Heart right ventricle (tissue), 16 donors: ENCODE measurements at places on chromosomes 4 and X. TPM values are rescaled to one million over a fixed set of nuclear protein-coding genes. Genes with fewer than 3 reads are reported as not detected.
A peak's percentile ranks its signal among the peaks of the same experiment; 100 is the strongest.

- DNase-seq: no peak
- no peaks in the 10 kb centered on the region for H3K36me3 ChIP-seq
- H3K27ac ChIP-seq: no peak overlapping the region
- no peaks in the 10 kb centered on the region for H3K27me3 ChIP-seq
- H3K4me1 ChIP-seq: no peaks in the 10 kb centered on the region
Measured at GRCh38 chrX:50167366-50167765, 33.4 kb downstream of the AKAP4 start.

DNA sequence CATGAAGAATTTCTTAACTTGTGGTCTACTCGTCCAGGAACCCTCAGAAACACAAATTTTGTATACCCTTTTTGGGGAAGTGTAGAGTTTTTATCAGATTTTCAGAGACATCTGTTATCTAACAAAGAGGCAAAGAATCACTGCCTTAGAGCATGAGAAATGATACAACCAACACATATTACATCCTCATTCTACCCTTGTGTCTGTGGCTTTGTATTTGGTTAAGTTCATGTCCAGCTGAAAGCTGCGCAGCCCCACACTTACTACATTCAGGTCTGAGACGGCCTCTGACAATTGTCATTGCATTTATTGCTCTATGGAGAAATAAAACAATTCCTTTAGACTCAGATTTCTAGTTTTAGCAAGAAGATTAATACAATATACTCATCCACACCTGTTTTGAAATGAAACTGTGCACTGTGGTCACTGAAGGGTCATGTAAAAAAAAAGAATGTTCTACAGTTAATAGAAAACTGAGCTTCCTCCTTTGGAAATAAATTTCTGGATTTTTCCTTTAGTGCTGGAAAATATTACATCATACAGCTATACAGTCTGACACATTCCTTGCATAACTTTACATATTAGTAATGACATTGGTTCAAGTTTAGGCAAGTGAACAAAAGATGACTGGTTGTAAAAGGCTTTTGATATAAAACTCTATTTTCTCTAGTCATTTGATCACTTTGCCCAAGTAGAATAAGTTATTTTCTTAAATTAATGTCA is 39.8 kb downstream of the GLRB start:
- no peaks in the 10 kb centered on the region for H3K36me3 ChIP-seq
- no peak for DNase-seq
- no peaks in the 10 kb centered on the region for H3K27me3 ChIP-seq
- no peaks in the 10 kb centered on the region for H3K4me1 ChIP-seq
- H3K4me3 ChIP-seq: no peak overlapping the region

DNA sequence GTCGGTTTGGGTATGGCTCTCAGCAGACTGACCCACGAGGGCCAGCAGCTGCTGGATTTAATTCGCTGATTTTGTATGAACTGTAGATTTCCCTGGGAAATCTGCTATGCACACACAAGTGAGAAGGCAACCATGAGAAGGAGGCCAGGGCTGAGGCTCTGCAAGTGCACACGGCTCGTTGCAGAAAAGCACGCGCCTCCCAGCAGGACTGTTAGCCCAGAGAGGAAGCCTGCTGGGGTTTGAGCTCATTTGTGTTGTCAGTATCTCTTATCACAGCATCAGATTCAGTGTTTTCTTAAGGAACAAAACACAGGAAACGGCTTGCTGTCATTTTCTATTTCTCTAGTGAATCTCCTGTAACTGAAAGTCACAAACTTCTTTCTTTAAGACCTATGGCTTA is 296.2 kb upstream of the FAT1 start:
- no peak for DNase-seq
- H3K36me3 ChIP-seq: no peaks in the 10 kb centered on the region
- H3K4me1 ChIP-seq: no peaks in the 10 kb centered on the region
- H3K27me3 ChIP-seq: no peaks in the 10 kb centered on the region

DNA sequence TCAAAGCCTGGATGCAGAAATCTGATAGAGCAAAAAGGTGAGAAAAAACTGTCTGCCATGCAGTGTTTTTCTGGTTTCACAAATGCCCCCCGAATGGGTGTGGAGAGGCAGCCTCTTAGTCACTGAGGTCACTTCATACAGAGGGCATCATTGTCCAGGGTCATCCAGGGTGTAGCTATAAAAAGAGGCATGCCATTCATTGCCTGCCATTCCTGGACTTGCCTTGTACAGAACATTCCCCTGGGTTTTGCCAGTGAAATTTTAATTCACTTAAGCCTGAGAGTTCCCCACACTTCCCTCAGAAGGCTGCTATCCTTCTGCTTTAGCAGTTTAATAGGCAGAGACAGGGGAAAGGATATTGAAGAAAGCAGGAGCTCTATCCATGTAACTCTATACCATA is 230.3 kb downstream of the UNC5C start:
- H3K36me3 ChIP-seq: no peaks in the 10 kb centered on the region
- no peak for DNase-seq

GRCh38 chr4:182593402-182593801 is 323.8 kb downstream of the DCTD start:
- no peak overlapping the region for H3K27ac ChIP-seq
- no peak overlapping the region for H3K4me3 ChIP-seq
- no peaks in the 10 kb centered on the region for H3K4me1 ChIP-seq
- no peaks in the 10 kb centered on the region for H3K27me3 ChIP-seq
- DNase-seq: no peak

GRCh38 chrX:50613846-50614245 is 143.2 kb upstream of the DGKK start:
- H3K4me3 ChIP-seq: no peak overlapping the region
- H3K4me1 ChIP-seq: no peaks in the 10 kb centered on the region
- DNase-seq: no peak
- H3K36me3 ChIP-seq: no peaks in the 10 kb centered on the region
- no peaks in the 10 kb centered on the region for H3K27me3 ChIP-seq

- peaks cover 12% of the 10 kb centered on the region for H3K4me1 ChIP-seq
- H3K27me3 ChIP-seq: peaks cover 17% of the 10 kb centered on the region
- no peaks in the 10 kb centered on the region for H3K36me3 ChIP-seq
- H3K27ac ChIP-seq: no peak within 1 kb of the TSS
Measured at GRCh38 chrX:119757979-119758730, at the start of gene SOWAHD. SOWAHD (plus strand) TSS chrX:119758588; CDS start chrX:119758668, 80 bp downstream.

DNA sequence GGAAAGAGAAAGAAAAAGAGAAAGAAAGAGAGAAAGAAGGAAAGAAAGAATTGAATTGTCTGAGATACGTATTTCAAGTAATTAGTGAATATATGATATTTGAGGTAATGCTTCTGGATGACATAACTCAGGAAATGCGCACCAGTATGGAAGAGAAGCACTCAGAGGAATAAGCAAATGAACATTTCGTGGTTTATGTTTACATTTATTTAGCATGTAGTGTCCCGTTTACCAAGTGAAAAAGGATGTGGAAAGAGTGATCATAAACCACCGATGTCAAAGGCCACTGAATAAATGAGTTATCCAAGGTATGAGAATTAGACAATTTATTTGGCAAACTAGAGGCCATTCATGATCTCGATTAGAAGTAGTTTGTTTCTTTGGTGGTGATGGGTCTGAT is 200.4 kb downstream of the ARAP2 start:
- DNase-seq: no peak
- no peak overlapping the region for H3K4me3 ChIP-seq
- no peaks in the 10 kb centered on the region for H3K36me3 ChIP-seq

DNA sequence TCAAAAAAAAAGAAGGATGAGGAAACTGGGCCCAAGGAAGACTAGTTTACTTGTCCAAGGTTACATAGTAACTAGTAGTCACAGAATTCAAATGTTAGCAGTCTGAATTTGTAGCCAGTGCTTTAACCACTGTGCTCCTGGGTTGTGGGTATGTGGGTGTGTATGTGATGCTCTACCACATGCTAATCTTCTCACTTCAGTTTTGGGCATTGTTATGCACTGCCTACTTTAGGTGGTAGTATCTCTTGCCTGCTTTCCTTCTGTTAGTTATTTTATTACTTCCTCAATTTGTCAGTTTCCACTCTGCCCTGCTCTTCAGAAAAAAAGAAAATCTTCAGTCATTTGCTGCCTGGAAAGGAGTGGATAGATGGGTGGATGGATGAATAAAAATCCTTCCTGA is 219.2 kb downstream of the RPA4 start:
- H3K27me3 ChIP-seq: peaks cover 9% of the 10 kb centered on the region
- H3K36me3 ChIP-seq: no peaks in the 10 kb centered on the region
- H3K4me3 ChIP-seq: no peak overlapping the region
- no peak overlapping the region for H3K27ac ChIP-seq

- no peaks in the 10 kb centered on the region for H3K36me3 ChIP-seq
- no peak overlapping the region for H3K4me3 ChIP-seq
- H3K27ac ChIP-seq: no peak overlapping the region
- H3K4me1 ChIP-seq: peaks cover 13% of the 10 kb centered on the region
- no peaks in the 10 kb centered on the region for H3K27me3 ChIP-seq
Measured at GRCh38 chr4:150971901-150972300, 43.2 kb downstream of the LRBA start.

GRCh38 chr4:3409571-3410091 is 32.1 kb upstream of the HGFAC start:
- no peak overlapping the region for H3K27ac ChIP-seq
- H3K27me3 ChIP-seq: no peaks in the 10 kb centered on the region
- no peak for DNase-seq
- H3K4me3 ChIP-seq: no peak overlapping the region

DNA sequence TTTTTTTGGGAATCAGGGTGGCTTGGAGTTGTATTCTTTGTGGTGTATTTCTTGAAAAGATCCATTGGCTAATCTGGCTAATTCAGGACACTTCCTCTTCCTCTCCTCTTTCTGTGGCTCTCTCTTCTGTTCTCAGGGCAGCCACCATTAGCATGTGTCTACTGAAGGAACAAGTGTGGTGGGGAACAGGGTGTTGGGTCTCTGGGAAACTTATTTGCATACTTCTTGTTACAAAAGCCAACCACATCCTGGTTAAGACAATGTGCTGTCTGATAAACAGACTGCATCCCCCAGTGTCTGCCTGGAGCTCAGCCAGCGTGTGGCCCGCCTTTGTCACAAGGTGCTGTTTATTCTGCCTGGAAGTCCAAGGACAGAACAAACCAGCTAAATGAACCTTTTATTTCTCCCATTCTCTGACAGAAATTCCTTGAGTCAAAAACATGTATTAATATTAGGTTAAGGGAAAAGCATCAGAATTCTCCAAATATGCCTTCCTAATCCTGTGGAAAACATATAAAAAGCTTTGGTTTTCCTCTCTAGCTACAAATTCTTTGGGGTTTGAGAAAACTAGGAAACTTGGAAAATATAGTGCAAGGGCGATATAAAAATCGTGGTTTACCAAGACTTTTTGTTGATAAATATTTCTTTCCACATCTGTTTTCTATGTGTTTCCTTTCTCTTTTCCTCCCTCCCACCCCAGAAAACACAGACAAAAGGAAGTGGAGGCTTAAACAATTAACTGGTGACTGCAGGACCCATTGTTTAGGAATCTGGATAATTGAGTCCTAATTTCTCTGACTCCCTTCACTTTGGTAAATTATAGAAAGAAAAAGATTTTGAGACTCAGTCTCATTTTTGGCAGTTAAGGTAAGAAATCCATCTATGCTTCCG is 203.6 kb downstream of the SPRY1 start:
- H3K27ac ChIP-seq: peak overlapping the region; percentile 6
- no peaks in the 10 kb centered on the region for H3K36me3 ChIP-seq
- H3K27me3 ChIP-seq: no peaks in the 10 kb centered on the region
- peak; percentile 82 for DNase-seq
- H3K4me1 ChIP-seq: no peaks in the 10 kb centered on the region

- no peaks in the 10 kb centered on the region for H3K27me3 ChIP-seq
- no peak overlapping the region for H3K4me3 ChIP-seq
- H3K27ac ChIP-seq: no peak overlapping the region
- no peaks in the 10 kb centered on the region for H3K36me3 ChIP-seq
- DNase-seq: no peak
Measured at GRCh38 chr4:27702730-27703431, 842.2 kb downstream of the STIM2 start.

Gene TKTL2
- total RNA-seq: not detected

Gene CSTF2
- total RNA-seq: 8.2 TPM

Gene TRIM60
- not detected for total RNA-seq

Gene ASMT
- total RNA-seq: not detected
